ENCODE measurements at places on chromosomes 1 and 21.

DNA sequence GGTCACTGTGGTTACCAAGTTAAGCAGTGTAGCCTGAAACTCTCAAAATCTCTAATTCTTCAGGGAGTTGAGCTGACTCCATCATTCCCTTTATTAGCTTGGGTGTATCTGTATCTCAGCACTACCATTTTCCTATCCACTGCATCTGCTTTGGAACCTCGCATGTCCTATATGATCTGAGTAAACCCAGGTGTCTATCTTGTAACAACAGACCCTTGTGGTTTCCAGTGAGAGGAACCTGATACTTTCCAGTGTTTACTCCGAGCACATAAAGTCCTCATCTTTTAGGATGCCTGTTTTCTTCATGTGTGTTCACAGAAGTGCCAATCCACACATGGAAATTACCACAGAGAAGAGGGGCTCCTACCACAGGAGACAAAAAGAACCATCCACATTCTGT is 650.4 kb downstream of the LMO4 start:
- no peak for DNase-seq

DNA sequence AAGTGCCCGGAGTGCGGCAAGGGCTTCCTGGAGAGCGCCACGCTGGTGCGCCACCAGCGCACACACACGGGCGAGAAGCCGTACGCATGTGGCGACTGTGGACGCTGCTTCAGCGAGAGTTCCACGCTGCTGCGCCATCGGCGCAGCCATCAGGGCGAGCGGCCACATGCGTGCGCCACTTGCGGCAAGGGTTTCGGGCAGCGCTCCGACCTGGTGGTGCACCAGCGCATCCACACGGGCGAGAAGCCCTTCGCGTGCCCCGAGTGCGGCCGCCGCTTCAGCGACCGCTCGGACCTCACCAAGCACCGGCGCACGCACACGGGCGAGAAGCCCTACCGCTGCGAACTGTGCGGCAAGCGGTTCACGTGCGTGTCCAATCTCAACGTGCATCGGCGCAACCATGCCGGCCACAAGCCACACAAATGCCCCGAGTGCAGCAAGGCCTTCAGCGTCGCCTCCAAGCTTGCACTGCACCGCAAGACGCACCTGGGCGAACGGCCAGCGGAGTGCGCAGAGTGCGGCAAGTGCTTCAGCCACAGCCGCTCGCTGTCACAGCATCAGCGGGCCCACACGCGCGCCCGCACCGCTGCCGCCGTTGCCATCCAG is 10.0 kb downstream of the ZNF672 start:
- DNase-seq: no peak

- no peak for DNase-seq
Observed at GRCh38 chr1:81802457-81802706, 1.6 kb downstream of the ADGRL2 start.

GRCh38 chr21:34897828-34898227 is 151.3 kb downstream of the RUNX1 start:
- DNase-seq: no peak

DNA sequence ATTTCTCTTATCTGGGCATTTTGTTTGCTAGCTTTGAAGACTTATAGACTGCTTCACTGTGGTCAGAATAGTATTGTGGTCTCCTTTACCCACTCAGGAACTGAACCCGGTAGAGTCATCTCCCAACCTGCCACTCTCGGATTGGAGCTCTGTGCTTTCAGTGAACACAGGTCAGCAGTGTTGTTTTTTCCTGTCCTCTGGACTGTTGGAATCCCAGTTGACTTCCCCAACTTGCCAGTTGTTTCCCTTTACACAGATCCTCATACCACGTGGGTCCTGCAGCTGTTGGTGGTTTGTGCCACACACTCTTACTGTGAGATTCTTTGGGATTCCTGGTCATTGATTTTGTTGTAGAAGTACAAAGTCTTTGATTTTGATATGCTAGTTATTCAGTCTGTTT is 214.1 kb downstream of the DYRK1A start:
- no peak for DNase-seq
